ENCODE measurements at places on chromosomes 2 and 18.

DNA sequence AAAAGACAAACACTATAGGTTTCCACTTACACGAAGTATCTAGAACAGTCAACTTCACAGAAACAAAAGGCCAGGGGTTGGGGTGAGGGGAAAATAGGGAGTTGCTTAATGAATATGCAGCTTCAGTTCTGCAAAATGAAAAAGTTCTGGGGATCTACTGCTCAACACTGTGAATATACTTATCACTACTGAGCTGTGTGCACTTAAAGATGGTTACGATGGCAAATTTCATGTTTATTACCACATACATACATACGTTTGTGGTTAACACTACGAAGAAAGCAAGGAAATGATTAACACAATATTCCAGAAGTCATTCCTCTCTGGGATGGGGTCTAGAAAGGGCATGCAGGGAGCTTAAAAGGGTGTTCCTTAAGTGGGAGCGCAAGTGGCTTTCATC is 19.3 kb downstream of the MBOAT2 start:
- DNase-seq, result no peak

DNA sequence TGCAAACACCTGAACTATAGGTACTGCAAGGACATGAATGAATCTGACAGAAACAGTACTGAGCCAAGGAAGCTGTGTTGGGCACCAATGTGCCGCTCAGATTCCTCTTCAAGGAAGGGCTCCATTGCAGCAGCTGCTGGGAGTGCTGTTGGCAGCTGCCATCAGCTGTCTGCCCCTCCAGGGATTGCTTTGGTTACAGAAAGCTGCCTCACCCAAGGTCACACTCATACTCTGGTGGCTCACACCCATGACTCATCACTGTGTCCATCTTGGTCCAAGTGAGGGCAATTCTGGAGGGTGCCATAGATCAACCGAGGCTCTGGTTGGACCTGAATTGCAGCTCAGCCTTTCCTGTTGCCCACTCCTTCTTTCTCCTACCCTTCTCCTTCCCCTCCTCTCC is 24.4 kb upstream of the TRPM8 start:
- DNase-seq, result no peak

DNA sequence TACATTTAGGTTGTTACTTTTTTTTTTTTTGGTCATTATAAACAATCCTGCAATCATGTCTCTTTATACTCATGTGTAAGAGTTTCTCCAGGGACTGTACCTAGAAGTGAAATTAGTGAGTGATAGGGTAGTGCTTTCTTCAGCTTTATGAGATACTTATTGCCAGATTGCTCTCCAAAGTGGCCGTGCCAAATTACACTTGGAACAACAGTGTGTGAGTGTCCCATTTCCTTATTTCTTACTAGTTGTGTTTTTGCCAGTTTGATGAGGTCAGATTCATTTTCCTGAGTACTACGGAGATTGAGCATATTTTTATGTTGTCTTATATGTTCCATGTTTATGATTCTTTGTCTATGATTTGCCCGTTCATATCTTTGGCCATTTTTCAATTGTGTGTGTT is 39.2 kb downstream of the GALNT1 start:
- DNase-seq, result no peak

DNA sequence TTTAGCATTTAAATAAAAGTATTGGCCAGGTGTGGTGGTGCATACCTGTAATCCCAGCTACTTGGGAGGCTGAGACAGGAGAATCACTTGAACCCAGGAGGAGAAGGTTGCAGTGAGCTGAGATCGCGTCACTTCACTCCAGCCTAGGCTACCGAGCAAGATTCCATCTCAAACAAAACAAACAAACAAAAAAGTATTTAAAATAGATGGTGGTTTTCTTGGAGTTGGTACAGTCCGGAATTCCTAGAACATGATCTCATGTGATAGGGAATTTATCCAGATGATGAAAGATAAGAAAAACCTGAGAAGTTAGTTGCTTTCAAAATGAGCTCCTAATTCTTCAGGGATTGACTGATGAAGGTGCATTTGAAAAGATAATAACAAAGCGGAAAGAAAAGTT is 62.0 kb downstream of the BIRC6 start:
- DNase-seq, result no peak

GRCh38 chr18:79366177-79367094 is 29.3 kb upstream of the NFATC1 start:
- no peak for DNase-seq

DNA sequence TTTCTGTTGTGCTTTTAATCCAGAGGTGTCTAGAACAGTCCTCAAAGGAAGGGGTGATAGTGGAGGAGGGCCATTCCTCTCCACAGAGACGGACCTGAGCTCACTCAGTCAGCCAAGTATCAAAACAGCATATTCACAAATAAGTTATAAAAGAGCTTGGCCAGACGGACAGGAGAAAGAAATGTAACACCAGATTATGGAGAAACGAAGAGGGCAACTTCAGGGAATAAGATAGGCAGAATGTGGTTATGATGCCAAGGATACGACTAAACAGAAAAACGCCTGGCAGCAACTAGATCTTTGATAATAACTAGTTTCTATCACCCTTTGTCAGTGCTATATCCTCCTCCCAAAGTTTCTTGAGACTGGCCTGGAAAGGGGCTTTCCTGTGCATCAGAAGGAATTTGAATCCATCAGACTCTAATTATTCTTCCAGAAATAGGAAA is 42.5 kb downstream of the MAP4K3 start:
- no peak for DNase-seq

DNA sequence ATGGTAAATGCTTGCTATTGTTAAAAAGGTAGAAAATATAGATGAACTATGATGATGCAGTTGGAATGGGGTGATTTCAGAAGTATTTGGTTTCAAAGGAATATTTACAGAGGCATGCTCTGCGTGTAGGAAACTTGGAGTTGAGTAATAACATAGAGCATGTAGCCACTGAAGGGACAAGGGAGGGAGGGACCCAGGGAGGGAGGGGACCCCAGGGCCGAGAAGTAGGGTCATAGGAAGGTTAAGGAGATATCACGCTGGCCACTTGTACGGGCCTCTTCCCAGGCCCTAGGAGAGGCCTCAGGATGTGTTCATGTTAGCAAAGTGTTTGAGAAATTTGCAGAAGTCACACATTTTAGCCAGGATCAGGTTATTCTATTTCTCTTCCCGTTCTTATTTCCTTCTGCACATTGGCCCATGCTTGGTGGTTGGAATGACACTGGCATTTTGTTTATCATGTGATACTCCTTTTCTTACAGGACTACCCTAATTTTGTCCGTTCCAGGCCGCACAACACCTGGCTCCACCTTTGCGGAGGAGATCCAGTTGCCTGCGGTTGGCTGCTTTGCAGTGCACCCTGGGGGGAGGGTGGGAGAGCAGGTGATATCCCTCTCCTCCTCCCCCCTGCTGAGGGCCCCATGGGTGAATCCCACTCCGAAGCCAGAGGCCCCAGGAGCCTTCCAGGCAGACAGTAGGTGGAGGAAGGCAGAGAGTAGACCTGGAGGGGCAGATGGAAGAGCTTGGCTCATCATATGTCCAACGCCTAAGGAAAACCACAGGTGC is 16.9 kb upstream of the ACKR3 start:
- no peak for DNase-seq

DNA sequence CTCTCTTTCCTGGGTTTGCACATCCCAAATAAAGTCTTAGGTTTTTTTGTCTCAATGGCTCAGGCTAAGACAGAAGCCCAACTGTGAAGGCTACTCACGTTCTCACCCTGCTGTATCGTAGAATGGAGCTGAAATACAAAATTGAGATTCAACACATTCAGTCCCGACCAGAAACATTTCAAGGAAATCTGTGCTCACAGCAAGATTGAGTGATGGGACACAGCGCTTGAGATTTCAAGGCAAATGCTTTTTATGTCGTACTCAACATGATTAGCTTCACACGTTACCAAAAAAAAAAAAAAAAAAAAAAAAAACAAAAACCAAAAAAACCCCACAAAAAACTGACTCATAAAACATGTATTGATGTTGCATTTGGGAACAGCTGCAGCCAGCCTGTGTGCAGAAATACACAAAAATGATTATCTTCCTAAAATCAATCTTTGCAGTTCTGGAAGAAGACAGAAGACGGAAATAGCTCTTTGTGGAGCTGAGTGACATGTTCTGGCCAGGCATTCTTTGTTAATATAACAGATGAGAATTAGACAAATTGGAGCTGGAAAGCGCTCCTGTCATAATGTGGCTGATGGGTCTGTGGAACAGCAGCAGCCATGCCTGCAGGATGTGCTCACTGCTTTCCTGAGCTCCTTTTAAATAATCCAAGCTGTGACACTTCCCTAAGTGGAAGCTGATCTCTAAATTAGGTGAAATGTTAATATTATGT is 453.2 kb downstream of the LPIN1 start:
- DNase-seq, result no peak

GRCh38 chr2:120399889-120400240 is 53.9 kb downstream of the INHBB start:
- DNase-seq, result no peak

DNA sequence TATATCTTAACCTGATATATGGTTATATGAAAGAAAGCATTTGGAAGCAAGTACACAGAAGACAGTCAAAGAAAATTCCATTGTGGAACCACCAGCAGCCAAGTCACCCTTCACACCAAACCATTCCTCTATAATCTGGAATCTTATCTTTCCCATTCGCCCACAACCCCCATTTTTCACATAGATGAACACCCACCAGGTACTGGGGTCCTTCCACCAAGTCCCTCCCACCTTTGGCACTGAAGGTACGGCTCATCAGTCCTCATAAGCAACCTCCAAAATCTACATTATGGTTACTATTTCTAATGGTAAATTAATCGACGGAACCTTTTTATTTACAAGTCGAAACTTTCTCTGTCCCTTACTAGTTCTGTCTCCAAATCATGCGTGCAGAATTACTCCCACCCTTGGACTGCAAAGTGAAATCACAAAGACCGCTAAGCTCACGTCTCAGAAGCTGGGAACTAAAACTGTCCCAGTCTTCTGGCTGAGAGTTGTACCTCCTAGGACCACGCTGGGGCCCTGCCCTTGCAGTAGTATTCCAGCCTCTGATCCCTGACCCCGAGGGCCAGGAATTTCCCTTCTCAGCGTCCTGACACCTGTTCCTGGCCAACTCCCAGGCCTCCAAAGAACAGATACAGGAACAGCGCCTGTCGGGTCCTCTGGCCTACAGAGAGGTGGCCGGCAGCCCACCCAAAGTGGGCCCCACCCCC is 702 bp downstream of the OLA1 start:
- no peak for DNase-seq

- no peak for DNase-seq
These were observed 105.5 kb downstream of the UGGT1 start for GRCh38 chr2:128196471-128196931.

- no peak for DNase-seq
These were observed 76.4 kb downstream of the EPHA4 start for GRCh38 chr2:221495731-221496130.

DNA sequence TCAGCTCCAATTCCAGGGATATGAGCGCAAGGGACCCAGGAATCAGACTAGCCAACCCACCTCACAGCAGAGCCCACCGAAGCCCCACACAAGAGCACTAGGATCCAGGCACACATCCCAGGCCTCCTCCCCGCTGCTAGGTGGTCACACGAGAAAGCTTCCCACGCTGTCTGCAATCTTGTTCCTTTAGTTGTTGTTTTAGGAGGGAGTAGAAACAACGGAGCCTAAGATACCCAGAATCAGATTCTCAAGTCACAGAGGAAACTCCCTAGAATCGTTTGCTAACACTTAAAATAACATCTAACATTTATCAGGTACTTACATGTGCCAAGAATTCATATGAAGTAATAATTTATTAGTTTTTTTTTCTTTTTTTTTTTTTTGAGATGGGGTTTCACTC is 9.7 kb upstream of the ATL2 start:
- no peak for DNase-seq

DNA sequence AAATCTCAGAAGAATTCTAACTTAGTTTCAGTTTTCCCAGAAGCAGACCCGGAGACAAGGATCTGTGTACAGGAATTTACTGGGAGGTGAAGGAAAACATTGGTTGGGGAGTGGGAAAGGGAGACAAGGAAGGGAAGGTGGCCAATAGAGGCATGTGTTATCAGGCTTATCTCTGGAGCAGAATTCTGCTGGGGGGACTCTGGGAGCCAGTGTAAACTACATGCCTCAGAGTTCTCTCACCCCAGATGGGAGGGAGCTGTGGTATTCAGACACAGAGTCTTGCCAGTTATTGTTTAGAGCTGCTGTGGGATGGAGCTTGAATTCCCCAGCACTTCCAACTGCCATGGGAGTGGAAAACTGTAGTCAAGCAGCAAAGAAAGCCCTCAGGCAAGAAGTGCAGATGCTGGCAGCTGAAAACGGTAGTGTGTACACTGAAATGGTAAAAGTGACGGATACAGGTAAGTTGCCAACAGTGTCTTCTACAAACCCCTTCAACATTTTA is 19.0 kb downstream of the DNPEP start:
- DNase-seq, result no peak

GRCh38 chr2:133143645-133144044 is 424.6 kb downstream of the NCKAP5 start:
- DNase-seq, result no peak

GRCh38 chr18:11316546-11316945 is 167.2 kb upstream of the PIEZO2 start:
- no peak for DNase-seq

DNA sequence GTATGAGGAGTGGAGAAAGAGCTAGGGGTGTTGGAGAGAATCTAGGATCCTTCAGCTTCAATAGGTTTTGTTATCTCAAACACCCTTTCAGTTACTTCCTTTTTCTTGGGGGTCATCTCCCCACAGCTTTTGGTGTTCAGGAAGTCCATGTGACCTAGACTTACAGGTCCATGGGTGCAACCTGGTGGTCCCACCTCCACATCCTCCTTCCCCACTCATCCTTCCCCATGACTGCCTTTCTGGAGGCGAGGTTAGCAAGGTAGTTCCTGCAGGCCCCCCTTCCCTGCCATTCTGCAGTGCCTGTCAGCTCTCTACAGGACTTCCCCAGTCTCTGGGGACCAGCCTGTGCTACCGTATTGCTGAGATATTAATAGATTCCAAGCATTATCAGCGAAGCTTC is 107.6 kb downstream of the TMEM17 start:
- no peak for DNase-seq

DNA sequence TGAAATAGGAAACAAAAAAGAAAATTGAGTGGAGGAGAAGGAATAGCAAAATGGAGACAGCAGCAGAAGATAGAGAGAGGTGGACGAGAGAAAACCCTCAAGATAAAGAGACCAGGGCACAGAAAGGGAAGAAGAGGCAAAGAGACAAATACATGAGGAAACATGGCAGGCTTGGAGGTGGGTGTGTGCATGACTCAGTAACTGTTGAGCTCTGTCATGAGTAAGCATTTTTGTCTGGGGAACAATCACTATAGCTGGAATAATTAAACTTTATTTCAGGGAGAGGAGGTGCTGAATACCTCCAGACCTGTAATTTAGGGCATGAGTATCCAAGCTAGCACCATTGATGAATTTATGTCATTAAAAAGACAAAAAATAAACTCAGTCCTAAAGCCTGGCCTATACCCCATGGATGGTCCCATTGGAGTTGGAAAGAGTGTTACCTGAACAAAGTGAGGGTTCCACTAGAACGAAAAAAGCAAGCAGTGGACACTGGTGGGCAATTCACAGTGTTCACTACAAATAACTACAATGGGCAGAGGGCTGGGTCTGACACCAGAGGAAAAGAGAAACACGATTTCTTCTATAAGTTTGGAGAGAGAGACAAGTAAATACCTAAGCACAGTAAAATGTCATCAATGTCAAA is 145.5 kb downstream of the ADCYAP1 start:
- DNase-seq, result no peak

All from stimulated activated CD8-positive, alpha-beta memory T cell treated with anti-CD3 and anti-CD28 coated beads, Interleukin-7, amount 100 ng/mL, for 48 hours (primary cell).